ENCODE measurements at places on chromosomes 6 and 20. TPM values are rescaled to one million over a fixed set of nuclear protein-coding genes. Genes with fewer than 3 reads are reported as not detected.

Gene CCDC167
- total RNA-seq, result 38.3 TPM

DNA sequence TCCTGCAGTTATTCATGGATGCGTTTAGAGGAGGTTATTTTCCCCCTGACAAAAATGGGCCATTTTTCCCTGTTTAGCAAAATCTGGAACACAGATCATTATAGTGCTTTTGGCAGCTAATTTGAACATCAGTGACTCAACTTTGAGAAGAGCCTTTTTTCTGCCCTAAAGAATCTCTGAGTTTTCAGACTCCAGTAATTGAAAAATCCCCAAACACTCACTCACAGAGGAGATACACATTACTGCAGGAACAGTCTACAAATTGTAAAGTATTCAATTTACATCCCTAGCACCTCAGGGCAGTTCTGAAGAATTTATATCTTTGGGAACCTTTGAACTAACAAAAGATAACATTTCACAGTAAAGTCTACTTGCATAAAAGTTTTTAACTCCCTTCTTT, 966.6 kb upstream of the SLC35B3 start:
- DNase-seq, result no peak

- DNase-seq, result no peak
Observed at GRCh38 chr6:127381384-127381783, 38.0 kb upstream of the ECHDC1 start.

DNA sequence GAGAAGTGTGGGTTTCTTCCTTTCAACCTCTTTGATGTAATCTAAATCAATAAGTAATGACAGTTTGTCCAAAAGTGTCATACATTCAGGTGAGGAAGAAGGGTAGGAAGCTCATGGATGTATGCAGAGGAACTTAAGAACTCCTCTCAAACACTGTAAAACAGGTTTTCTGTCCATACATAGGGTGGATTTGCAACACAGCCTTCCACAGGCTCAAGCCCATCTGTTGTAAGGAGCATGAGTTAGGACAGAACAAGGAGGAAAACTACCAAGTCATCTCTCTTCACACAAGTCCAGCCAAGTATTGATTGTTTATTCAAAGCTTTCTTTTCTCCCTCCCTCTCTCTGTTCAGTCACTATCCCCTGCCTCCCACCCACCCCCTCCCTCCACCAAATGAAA, 49.0 kb upstream of the CDYL start:
- no peak for DNase-seq

DNA sequence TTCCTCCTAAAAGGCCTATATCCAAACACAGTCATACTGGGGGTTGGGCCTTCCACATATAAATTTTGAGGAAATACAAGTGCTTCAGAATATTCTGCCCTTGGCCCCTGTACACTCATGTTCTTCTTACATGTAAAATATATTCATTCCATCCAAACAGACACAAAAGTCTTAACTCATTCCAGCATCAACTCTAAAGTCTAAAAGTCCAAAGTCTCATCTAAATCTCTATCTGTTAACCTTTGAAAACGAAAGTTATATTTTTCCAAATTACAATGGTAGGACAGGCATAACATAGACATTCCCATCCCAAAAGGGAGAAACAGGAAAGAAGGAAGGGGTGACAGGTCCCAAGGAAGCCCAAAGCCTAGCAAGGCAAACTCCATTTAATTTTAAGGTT, 215.4 kb upstream of the THBS2 start:
- DNase-seq, result no peak
